ENCODE measurements at places on chromosomes 12 and 14.

DNA sequence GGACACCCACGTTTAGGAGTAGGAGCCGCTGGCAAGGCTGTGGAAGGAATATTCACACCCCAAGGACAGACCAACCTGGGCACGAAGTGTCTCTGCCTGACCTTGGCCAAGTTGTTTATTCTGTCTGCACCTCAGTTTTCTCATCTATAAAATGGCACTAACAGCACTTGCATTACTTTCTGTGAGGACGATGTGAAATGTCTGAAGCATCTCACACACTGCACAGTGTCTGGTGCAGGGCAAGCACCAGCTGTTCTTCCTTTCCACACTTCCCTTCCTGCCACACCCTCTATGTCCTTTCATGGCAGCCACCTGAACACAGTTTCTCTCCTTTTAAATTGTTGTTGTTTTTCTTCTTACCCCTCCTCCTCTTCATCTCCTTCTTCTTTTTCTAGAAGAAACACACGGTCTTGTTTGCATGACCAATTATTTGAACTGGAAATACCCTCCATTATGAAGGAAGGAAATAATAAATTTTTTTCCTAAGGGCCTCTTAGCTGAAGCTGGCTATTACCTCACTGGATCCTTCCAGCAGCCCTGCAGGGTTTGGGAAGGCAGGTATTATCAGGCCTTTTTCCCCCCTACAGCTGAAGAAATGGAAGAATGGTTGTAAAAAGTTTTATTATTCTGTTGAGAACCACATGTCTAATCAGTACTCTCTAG, 42.9 kb upstream of the ATP23 start:
- DNase-seq, result no peak

DNA sequence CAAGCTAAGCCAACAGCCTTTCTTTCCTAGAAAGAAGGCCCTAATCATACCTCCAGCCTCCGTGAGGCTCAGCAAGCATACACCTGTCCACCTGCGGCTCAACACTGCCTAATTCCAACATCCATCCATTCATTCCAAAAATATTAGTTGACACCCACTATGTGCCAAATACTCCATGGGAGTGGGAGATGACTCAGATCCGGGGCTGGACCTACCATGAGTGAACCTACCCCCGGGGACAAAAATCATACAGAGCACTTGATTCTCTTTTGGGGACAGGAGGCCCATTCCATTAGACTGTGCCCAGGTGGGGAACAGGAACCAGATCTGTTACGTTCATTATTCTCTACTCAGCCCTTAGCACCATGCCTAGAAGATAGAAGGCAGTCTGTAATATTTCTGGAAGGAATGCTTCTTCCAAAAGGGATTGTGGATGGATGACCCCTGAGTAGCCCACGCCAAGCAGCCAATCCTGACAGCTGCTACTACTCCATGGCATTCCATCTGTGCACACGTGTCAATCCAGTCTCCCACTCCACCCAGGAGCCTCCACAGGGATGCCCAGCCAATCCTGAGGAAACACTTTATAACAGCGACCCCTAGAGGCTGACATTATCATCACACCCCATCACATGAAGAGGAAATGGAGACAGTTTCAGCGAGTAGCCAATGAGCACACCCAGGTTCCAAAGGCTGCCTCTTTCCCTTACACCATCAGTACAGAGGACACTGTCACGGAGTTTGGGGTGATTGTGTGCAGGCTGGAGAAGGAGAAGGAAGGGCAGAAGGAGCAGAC, 170.7 kb downstream of the ESRRB start:
- DNase-seq, result no peak

DNA sequence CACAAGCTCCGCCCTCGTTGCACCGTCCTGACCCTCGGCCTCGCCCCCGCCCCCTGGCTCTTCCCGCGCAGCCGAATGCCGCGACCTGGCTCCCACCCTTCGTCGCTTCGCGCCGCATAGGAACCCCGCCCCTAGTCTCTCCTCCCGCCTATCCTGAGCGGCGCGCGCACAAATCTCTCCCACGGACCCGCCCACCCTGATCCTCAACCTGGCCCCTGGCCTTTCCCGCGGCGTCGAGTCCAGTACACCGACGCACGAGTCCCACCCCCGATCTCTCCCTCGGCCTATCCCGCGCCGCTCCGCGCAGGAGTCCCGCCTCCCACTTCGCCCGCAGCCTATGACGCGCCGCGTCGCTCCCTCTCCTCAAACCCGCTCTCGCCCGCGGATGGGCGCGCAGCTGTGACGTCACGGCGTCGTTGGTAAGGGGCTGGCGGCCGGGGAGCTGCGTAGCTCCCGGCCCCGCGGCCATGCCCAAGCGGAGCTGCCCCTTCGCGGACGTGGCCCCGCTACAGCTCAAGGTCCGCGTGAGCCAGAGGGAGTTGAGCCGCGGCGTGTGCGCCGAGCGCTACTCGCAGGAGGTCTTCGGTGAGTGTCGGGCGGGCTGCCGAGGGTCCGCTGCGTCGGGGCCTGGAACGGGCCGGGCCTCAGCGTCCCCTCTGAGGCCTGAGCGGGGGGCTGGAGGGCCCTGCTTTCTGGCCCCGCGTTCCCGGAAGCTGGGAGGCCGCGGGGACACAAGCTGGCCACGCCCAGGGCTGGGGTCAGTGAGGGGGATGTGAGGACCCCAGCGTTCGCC, at the start of gene SIVA1:
SIVA1 (plus strand) TSS at position 413 of the 793 bp plus-strand sequence; CDS start at position 468, 55 bp downstream.
- DNase-seq, result peak; percentile 99

GRCh38 chr14:65833267-65833880, 420.8 kb downstream of the FUT8 start:
- DNase-seq, result no peak

- peak; percentile 37 for DNase-seq
Measured at GRCh38 chr14:75568791-75569190, 9.6 kb upstream of the FLVCR2 start.

DNA sequence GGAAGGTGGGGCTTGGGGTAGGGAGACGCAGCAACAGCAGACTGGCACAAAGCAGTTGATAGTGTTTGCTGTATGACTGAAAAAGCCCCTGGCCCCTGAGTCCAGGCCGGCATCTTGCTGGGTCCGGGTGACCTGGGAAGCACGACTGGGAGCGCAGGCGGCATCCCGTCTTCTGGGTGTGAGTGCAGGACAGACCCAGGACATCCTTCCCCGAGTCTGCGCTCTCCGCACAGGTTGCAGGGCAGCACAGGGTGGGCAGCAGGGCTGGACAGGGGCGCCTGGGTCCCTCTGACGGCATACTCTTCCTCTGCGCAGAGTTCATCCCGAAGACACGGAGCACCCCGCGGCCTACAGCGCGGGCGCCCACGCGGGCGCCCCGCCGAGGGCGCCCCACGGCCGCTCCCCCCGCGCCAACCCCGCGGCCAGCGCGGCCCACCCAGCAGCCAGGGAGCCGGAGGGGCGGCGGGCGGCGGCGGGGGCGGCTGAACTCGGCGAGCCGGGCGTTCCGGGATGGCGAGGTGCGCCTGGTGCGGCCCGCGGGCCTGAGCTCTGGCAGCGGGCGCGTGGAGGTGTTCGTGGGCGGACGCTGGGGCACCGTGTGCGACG, 9.2 kb upstream of the CYP46A1 start:
- DNase-seq, result no peak

- no peak for DNase-seq
Measured at GRCh38 chr14:94752591-94753436, 17.1 kb downstream of the GSC start.

- DNase-seq, result no peak
Measured at GRCh38 chr14:27006570-27006969, 408.7 kb upstream of the NOVA1 start.

DNA sequence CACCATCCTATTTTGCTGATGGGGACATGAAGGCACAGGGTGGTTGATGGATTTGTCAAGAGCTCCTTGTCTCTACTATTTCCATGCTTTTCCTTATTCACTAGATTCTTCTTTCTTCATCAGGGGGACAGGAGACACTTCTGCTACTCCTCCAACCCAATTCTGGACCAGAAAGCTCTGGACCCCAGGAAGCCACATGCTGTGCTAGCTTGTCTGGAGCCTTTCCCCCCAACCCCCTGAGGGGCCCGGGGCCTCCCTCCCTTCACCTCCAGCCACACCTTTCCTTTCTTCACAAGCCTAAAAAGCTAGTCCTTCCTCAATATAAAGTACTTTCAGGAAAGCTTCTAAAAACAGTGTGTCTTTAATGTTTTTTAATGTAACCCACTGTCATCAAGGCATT, 75.1 kb upstream of the CAPRIN2 start:
- DNase-seq, result no peak

GRCh38 chr14:65981192-65981843, 504.9 kb upstream of the CCDC196 start:
- DNase-seq, result no peak

- DNase-seq, result peak; percentile 79
Measured at GRCh38 chr14:74841230-74842207, 34.4 kb downstream of the PROX2 start.

DNA sequence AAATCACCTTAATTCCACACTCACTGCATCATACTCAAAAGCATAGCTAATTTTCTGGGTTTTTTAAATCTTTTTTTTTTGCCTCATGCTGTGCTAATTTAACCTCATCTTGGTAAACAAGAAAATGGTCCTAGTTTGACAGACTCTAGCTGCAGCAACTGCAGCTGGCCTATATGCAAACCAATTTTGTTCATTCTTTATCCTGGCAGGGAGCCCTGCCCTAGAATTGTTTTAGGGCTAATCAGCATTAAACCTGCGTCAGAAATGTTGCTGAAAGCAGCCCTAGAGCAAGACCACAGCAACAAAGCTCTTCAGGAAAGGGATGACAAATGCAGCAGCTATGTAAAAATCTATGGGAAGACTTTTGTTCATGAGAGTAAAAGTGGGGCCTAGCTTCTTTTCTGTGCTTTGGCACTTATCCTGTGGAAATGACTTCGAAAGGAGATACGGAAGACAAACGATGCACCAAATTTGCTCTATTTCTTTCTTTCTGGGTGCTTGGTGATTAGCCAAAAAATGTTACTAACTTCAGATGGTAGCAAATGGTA, 72.2 kb downstream of the DENND5B start:
- no peak for DNase-seq

DNA sequence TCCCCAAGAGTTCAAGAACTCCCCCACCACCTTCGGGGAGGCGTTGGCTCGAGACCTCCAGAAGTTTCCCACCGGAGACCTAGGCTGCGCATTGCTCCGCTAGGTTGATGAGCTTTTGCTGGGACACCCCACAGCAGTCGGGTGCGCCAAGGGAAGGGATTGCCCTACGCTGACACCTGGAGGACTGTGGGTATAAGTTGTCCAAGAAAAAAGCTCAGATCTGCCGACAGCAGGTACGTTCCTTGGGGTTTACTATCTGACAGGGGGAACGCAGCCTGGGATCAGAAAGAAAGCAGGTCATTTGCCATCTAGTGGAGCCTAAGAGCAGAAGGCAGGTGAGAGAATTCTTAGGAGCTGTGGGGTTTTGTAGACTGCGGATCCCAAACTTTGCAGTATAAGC, 98.8 kb downstream of the FRMD6 start:
- DNase-seq, result no peak

GRCh38 chr14:42994051-42994736, 1387.5 kb downstream of the LRFN5 start:
- no peak for DNase-seq

GRCh38 chr12:7096006-7096932, 4.0 kb upstream of the C1R start:
- DNase-seq, result no peak

DNA sequence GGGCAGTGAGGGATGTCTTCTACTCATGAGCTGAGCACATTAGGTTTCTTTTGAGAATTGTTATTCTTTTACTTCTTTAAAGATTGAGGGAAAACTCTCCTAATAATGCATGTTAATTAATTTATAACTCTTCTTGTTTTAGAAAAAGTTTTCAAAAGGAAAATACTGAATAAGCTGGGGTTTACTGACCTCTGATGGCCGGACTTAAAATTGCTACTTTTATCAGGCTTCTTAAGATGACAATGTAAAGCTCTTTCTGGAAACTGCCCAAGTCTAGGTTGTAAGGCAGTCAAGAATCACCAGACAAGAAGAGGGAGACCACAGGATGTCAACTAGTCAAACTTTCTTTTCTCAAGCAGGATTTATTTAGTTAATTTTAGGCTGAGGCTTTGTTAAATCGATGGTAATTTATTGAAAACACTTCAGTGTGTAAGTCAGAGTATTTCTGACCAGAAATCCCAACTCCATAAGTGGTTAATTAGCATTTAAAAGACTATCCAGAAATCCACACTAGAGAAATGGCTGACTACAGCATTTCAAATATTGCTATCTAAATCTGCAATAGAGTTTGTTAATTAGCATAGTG, 82.1 kb downstream of the AVPR1A start:
- DNase-seq, result no peak

GRCh38 chr14:51738754-51739153, 87.0 kb downstream of the FRMD6 start:
- DNase-seq, result no peak

- DNase-seq, result no peak
Measured at GRCh38 chr14:44211718-44212117, 295.4 kb downstream of the FSCB start.

- no peak for DNase-seq
Measured at GRCh38 chr12:132600048-132601032, 10.0 kb downstream of the LRCOL1 start.

DNA sequence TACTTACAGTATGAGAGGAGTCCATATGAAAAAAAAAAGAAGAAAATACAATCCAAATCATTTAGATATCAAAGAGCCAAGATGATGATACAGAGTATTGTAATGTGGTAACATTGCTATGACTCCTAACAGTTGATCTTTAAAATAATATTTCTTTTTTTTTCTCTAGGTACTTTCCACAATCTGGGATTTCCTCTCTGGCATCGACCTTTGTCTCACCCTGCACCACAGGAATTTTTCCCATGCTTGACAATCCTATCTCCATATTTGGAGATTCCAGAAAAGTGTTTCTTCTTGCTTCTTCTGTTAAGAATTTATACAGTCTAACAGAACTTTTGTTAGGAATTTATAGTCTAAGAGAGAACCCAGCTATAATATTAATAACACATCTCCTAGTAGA, 184.4 kb downstream of the ITPR2 start:
- DNase-seq, result no peak

- no peak for DNase-seq
Measured at GRCh38 chr12:93229494-93230325, 148.0 kb upstream of the NUDT4 start.

DNA sequence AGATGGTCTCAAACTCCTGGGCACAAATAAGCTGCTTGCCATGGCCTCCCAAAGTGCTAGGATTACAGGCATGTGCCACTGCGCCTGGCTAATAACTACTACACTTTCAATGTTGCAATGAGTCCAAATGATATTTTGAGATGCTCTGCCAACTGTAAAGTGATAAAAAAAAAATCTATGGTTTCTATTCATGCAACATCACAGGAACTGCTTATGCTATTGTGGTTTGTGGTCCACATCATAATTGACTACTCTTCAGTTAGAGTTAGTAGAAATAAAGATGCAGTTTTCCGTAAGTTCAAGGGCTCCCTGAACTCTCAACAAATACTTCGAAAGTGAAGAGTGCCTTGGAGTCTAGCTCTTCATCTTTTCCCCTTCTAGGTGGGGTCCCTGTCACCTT, 239.4 kb downstream of the C12orf75 start:
- no peak for DNase-seq

Data from T-helper 2 cell (primary cell).